Stimulated activated CD4-positive, alpha-beta T cell treated with anti-CD3 and anti-CD28 coated beads, Interleukin-1b, Interleukin-23, amount 100 ng/mL, for 4 hours (primary cell): ENCODE measurements at places on chromosomes 12 and 14.

DNA sequence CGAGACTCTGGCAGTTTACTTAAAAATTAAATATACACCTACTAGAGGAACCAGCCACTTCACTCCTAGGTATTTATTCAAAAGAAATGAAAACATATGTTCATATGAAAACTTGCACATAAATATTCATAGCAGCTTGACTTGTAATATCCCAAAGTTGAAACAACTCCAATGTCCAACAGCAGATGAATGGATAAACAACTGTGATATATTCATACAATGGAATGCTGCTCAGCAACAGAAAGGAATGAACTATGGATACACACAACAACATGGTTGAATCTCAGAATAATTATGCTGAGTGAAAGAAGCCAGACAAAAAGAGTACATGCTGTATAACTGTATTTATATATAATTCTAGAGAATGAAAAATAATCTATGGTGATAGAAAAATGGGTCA lies 53.4 kb upstream of the DACT1 start:
- DNase-seq = no peak

DNA sequence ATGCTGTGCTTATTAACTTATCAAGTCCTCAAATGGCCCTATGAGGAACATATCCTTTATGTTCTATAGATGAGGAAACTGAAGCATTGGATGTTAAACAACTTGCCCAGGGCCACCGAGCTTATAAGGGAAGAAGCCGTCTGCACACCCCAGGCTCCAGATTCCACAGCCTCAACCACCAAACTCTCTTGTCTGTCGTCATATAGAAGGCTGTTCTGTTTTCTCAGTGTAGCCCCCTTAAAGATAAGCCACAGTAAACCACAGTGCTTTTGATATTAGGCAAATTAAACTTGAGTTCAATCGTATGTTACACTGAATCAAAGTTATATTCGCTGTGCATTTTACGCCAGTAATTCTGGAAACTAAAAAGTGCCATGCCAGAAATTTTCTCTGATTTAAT lies 116.7 kb downstream of the PRKCH start:
- DNase-seq = no peak

DNA sequence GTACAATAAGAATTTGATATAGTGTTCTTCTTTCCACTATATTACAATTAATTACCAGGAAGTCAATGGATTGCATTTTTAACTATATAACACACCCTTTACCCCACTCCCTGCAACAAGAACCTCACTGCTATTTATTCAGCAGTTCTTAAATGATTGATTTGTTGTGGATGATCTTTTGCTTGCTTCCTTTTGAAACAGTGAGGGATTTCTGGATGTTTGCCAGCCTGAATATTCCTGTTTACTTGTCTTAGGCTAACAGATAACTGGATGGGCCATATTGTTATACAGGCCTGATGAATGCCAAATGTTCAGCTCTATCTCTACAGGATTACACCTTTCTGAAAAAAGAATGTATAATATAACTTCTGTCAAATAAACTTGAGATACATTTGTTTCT lies 497.6 kb downstream of the APAF1 start:
- no peak for DNase-seq

- DNase-seq = no peak
Observed at GRCh38 chr12:119307747-119308146, 26.8 kb upstream of the CCDC60 start.

DNA sequence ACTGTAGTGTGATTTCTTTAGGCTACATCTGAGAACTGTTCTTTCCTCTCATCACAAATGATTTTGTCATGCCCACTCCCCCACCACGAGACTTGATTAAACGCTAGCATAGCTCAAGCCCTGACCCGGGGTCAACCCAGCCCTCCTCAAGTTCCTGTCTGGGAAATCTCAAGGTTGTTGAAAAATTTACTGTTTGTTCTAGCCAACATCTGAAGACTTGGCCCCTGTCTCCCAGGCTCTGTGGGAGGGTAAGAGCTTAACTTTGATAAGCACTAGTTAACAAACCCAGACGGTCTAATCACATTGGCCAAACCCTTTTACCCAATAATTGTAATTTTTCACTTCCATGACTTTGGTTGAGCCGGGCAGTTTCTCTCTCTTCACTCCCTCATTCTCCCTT lies 86.2 kb upstream of the AMIGO2 start:
- DNase-seq = no peak

GRCh38 chr12:93704122-93704521 lies 26.9 kb downstream of the CRADD start:
- DNase-seq = no peak

DNA sequence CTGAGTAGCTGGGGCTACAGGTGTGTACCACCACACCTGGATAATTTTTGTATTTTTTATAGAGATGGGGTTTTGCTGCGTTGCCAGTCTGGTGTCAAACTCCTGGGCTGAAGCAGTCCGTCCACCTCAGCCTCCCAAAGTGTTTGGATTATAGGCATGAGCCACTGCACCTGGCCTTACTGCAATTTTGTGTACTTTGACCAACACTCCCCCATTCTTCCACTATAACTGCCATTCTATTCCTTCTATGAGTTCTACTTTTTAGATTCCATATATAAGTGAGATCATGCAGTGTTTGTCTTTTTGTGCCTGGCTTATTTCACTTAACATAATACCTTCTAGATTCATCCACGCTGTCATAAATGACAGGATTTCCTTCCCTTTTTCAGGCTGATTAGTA lies 199.1 kb downstream of the NUBPL start:
- DNase-seq = no peak
